ENCODE measurements at places on chromosomes 13 and 19. TPM values are rescaled to one million over a fixed set of nuclear protein-coding genes. Genes with fewer than 3 reads are reported as not detected.

DNA sequence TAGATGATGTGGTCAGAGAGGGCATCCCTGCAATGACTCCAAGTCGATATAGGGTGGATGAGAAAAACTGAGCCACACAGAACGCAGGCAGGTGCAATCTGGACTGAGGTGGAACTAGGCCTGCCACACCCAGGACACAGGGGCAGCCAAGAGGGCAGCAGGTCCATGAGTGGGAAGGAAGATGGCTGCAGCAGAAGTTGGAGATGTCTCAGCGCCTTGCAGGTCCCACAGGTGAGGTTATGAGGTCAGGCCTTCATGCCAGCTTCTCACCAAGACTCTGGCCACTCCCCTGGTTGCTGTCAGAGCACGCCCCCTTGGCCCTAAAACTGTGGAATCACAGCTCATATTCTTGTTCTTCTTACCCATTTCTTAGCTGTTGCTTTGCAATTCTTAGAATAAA lies 147.7 kb upstream of the VSTM2B start:
- no peak for DNase-seq

DNA sequence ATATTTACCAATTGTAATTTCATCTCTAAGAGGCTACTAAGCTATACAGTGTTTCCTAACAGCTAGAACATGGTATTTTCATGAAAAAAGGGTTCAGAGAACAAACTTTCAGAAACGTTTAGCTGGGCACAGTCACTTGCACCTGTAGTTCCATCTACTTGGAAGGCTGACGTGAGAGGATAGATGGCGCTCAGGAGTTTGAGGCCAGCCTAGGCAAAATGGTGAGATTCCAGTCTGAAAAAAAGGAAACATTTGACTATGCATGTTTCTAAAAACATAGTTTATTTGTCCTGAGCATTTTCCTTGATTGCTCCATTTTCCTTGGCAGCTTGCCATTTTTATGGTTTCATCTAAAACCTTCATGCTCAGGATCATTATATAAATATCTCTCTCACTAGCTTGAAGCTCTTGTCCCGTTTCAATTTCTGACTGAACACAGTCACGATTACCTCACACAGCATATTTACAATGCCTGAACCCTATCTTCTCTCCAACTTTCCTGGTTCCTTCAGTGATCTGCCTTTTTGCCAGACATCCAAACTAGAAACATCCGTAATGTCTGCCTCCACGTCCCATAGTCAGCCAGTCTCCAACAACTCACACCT lies 200.8 kb downstream of the RGCC start:
- DNase-seq: no peak

- no peak for DNase-seq
Measured at GRCh38 chr13:113507505-113508345, 17.2 kb upstream of the DCUN1D2 start.

Gene OPA3
- 9.8 TPM for total RNA-seq

DNA sequence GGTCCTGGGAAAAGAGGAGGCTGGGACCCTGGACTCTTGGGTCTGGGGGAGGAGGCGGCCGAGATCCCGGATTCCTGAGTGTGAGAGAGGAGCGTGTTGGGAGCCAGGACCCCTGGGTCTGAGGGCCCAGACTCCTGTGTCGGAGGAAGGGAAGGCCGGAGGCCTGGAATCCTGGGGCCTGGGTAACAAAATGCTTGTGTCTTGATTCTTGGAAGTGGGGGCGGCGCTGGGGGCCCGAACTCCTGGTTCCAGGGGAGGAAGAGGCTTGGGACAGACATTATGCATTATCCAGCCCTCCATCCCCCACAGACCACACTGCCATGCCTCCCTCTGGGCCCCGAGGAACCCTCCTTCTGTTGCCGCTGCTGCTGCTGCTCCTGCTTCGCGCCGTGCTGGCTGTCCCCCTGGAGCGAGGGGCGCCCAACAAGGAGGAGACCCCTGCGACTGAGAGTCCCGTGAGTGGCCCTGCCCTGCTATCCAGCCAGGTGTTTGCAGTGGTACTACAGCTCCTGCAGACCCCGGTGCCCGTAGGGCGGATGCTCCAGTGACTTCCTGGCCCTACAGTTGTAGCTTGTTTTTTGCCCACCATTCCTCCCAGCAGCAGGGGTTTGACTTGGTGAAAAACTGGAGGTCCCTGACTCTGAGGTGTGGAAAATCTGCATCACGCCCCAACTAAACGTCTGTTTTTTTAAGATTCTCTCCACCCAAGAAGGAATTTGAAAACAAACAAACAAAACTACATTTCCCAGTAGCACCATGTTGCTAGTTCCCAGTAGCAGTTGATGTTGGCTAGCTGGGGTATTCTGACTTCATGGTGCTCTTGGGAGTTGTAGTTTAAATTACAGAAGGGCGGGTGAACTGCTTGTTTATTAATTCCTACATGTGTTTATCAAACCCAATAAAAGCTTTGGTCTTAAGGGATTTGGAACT lies 630 bp downstream of the NUCB1 start:
- no peak for DNase-seq

GRCh38 chr13:36294096-36294495 lies 3.5 kb downstream of the CCDC169 start:
- DNase-seq: no peak

DNA sequence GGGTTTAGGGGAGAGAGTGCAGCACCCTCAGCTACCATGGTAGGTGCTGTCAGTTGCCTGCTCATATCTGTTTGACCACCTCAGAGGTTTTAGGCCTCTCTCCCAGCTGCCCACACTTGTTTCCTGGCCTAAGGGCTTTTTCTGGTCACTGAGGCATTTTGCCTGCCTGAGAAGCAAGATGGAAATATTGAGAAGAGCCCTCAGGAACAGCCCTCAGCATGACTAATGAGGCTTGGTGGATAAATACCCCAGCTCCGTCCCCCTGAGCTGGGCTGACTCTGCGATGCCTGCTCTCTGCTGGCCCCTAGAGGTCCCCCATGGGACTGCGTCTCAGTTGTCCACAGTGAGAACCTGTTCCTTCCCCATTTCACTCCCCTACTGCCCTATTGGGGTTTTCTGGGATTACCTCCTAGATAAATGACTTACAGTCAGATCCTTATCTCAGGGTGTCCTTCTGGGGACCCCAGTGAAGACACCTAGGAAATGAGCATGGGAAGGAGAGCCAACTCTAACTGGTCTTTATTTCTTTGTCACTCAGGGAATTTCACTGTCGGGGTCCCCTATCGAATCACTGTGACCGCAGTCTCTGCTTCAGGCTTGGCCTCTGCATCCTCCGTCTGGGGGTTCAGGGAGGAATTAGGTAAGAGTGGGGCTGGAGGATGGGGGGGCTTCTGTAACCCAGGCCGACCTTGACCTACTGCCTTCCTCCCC lies 13.3 kb downstream of the PALM3 start:
- DNase-seq: no peak

Data from posterior vena cava (tissue), 2 donors.